Activated T-cell treated with anti-CD3 and anti-CD28 coated beads, Interleukin-2, amount 50 U/mL, for 72 hours (primary cell): ENCODE measurements at places on chromosomes 11 and 22. TPM values are rescaled to one million over a fixed set of nuclear protein-coding genes. Genes with fewer than 3 reads are reported as not detected.
A peak's percentile ranks its signal among the peaks of the same experiment; 100 is the strongest.

Gene CCDC87
- total RNA-seq: 0.10 TPM

GRCh38 chr11:8567602-8568198 is 26.3 kb downstream of the STK33 start:
- no peak for DNase-seq

DNA sequence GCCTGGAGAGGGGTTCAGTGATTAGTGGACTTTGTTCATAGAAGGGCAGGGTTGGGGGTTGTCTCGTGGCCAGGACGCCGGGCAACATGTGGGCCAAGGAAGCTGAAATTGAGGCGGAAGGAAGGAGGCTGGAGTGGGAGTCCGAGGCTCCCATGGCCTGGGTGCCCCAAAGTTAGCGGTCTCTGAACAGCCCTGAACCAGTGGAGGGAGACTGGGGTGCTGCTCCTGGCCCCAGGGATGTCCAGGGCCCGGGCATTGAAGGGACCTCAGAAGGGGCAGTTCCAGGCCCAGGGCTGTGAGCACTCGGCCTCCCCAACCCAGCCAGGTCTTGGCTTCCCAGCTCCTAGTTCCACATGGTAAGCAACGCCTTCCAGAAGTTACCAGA is 59.2 kb upstream of the PRODH start:
- DNase-seq: no peak

Gene RAG2
- not detected for total RNA-seq

DNA sequence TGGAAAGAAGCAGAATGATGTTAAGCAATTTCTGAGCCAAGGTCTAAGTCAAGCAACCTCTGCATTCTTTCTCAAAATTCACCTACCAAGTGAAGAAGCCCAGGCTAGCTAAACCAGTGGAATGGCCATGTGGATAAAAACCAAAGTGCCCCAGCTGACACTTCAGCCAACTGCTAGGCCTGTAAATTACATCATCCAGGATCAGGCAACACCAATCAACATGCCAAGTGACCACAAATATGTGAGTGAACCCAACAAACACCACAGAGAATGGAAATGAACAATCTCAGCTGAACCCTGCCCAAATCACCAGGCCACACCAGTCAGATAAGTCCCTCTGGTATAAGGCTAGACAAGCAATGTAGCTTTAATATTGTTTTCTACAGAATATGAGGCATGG is 25.1 kb upstream of the FJX1 start:
- no peak for DNase-seq

DNA sequence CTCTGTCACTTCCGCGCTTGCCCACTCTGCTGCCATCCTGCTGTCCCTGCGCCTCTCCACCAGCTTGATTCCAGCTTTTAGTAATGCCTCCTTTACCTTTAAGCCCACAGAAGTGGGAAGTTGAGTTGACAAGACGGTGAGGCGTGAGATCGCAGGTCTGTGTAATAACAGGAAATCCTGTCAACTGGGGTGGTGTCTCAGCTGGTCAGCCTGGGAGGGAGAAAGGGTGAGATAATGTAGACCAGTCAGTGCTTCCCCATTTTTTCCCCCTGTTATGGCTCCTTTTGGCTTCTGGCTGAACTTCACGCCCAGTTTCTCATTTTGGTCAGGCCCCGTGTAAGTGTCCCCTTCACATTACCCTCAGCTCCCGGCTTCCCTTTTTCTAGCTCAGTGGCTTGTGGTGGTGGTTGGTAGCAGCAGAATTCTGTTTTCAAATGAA is 98.9 kb downstream of the TRAF6 start:
- DNase-seq: peak; percentile 13

GRCh38 chr22:29126670-29127395 is 54.0 kb downstream of the KREMEN1 start:
- no peak for DNase-seq

GRCh38 chr11:108278546-108278945 is 55.7 kb downstream of the ATM start:
- no peak for DNase-seq

Gene ARSA
- 19.8 TPM for total RNA-seq

DNA sequence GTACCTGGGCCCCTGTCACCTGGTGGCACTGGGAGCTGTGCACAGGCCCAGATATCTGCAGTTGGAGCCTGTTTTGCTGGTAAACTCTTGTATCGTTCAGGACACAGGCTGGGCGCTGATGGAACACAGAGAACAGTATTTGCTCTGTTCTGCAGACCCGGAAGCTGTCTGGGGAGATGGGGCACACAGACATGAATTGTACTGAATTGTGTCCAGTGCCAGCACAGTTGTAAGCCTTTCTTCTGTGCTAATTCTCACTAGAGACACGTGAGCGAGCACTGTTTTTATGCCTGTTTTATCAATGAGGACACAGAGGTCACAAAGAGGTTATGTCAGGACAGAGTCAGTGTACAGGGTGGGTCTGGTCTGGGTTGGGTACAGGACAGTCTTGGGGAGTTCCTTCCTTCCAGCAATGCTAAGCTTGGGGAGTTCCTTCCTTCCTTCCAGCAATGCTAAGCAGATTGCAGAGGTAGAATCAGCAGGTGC is 24.4 kb upstream of the ACR start:
- DNase-seq: no peak

GRCh38 chr11:2767801-2768200 is 68.0 kb upstream of the KCNQ1OT1 start:
- DNase-seq: no peak

Gene LPXN
- total RNA-seq: 113 TPM

DNA sequence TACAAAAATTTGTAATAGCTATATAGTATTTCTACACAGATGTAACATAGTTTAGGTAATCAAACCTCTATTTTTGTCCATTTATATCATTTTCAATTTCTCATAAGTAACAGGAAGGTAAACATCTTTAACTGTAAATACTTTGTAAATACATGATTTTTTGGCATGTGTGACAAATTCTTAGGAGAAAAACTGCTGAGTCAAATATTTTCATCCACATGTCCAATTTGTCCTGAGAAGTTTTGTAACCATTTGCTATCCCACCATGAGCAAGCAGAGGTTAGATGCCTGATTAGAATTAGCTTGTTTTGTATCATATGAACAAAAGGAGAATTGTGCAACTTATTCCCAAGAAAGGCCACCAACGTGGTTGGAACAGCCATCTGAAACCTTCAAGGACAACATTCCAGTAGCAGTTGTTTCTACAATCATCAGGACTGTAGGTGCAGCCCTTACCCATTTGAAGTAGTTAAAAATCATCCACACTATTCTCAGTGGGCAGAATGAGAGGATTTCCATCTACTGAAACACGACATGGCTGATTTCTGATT is 139.6 kb upstream of the MPPED2 start:
- no peak for DNase-seq

- no peak for DNase-seq
These were observed 4.2 kb downstream of the API5 start for GRCh38 chr11:43315966-43316365.

DNA sequence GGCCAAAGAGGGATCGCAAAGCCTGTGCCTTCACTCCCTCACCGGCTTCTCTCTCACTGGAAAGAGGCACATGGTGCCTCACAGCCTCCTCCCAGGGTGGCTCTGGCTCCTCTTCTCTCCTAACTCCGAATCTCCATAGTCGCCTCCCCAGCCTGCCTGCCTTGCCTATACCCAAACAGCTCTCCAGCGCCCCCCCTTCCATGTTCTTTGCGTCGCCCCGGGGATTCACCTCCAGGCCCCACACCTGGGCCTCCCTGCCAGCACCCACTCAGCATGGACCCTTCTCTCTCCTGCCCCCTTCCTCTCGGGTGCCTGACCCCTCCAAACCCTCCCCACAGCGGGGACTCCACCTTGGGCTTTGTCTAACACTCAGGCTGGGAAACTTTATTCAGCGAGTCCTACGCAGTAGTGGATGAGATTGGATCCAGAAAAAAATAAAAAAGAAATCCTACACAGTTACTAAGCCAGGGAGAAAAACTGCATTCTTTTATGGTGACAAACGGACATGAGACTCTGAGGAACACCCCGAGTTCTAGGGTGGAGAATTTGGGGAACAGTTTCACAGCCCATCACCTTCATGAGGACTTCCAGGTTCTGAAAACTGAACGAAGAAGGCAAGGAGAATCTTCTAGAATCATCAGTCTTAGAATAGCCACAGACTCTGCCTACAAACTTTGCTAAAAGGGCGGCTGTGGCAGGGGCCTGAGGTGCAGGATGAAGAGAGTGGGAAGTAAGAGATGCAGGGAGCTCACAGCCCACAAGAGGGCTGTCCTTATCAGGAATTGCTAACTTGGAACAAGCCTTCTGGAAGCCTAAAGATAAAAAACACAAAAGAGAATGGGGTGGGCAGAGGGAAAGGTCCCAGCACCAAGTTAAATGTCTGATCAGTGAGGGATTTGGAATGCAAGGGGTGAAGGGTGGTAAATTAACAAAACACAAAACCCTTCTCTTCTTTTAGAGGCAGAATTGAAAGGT is 5.3 kb downstream of the PPM1F start:
- DNase-seq: no peak

Gene RASD2
- total RNA-seq: 0.19 TPM

DNA sequence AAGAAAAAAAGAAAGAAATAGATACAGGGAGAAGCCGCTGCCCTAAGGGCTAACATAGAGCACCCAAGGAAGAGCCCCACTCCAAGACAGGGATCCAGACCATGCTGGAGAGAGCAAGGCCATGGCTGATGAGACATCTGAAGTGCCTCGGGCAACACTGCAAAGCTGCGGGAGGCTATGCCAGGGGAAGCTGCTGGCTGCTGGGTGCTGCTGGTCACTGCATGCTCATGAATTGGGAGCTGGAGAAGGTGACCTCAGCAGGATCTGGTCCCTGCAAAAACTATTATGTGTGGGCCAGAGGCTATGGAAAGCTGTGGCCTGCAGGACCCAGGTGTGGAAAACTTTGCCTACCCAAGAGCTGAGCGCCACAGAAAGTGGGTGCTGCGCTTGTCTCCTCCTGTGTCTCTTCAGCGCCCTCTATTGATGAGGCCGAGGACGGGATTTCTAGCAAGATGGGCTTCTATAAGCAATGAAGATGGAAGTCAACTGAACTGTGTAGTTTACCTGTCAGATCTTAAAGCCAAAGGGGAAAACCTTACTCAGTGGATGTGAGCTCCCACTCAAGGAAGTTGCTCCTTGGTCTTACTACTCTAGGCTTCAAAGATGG is 17.3 kb upstream of the SLC29A2 start:
- DNase-seq: peak; percentile 82
